ENCODE measurements at places on chromosomes 7 and 10.

DNA sequence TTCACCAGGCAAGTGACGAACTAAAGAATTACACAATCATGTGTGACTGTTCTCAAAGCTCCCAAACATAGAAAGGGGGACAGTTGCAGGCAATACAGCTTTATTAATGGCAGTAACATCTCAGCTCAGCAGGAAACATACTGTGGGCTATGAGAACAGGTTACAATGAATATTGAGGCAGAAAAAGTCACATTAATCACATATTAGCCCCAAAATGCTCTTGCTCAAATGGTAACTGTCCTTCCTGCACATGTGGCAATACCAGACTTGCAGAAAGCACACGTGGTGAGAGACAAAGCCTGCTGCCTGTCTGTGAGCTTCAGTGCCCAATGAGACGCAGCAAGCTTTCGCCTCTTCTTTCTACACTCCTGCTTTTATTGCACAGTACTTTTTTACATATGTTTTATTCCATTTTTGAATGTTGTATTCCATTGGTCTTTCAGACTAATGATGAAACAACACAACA, 104.9 kb upstream of the ACBD5 start:
- no peak for DNase-seq

GRCh38 chr10:71521504-71522441, 125.1 kb downstream of the CDH23 start:
- DNase-seq = no peak

DNA sequence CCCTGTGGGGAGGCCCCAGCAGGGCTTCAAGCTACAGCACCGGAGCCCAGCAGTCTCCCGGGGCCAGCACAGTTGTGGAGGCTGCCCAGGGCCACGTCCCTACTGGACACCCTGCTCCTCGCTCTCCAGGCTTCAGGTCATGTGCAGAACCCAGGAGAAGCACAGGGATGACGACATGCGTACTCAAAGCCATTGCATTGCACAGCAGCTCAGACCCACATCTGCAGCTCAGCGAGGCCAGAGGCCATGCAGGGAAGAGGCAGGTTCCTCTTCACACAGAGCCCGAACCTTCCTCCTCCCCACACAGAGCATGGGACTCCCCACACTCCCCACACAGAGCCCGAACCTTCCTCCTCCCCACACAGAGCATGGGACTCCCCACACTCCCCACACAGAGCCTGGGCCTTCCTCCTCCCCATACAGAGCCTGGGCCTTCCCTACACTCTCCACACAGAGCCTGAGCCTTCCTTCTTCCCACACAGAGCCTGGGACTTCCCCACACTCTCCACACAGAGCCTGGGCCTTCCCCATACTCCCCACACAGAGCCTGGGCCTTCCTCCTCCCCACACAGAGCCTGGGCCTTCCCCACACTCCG, 12.3 kb downstream of the CFAP46 start:
- DNase-seq = no peak

- no peak for DNase-seq
Observed at GRCh38 chr10:35226507-35226906, 99.9 kb downstream of the CREM start.

GRCh38 chr7:38339953-38340819, 66.8 kb upstream of the TARP start:
- no peak for DNase-seq

GRCh38 chr10:97518301-97519043, 19.7 kb downstream of the UBTD1 start:
- no peak for DNase-seq

DNA sequence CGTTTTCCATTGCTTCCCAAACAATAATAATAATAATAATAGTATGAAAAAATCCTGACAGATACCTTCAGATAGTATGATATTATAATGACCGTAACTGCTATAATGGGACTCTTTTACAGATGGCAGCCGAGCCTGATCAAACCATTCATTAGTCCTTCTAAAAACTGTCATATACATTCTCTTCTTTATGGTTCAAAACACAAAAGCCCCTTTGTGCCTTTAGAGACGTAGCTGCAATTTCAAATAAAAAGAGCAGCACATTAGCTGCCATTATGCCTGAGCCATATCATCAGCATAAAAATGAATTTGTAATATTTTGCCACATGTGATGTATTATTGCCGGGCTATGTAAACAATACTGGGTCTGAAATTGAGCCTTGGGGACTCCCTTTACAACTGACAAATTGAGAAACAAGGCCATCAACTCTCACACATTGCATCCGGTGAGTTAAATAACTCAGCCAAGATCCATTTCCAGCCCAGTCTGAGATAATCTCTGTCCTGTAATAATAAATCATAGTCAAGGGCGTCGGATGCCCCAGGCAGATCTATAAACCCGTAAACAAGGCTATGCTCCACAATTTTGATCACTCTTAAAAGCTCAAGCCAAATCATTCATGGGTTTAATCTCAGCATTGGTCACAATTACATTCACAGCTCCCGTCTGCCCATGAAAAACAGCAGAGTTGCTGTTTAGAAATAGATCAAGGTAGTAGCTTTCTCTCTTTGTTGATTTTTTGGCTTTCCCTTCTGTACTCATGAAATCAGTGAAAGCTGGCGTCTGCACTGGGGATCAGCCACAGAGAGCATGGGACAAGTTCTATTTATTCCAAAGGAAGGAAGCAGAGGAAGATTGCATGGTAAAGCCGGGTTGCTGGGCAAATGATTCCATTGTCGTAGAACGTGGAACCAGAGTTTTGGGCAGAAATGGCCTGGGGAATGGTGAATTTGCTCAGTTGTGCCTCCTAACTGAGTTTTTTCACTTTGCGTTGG, 150.1 kb upstream of the BMPER start:
- DNase-seq = no peak

DNA sequence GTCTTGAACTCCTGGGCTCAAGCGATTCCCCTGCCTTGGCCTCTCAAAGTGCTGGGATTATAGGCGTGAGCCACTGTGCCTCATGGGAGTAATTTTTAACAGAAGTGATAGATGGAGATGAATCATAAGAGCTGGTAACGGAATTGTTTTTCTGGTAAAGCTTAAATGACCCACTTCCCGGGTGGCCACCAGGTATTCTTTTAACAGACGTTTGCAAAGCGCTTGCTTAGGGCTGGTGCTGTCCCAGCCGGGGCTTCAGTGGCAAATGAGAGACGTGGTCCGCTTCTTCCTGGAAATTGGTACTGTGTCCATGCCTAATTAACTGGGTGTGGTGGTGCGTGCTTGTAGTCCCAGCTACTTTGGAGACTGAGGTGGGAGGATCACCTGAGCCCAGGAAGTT, 23.5 kb downstream of the CAMK1D start:
- DNase-seq = no peak

GRCh38 chr10:101759309-101760247, 16.3 kb downstream of the FGF8 start:
- no peak for DNase-seq

DNA sequence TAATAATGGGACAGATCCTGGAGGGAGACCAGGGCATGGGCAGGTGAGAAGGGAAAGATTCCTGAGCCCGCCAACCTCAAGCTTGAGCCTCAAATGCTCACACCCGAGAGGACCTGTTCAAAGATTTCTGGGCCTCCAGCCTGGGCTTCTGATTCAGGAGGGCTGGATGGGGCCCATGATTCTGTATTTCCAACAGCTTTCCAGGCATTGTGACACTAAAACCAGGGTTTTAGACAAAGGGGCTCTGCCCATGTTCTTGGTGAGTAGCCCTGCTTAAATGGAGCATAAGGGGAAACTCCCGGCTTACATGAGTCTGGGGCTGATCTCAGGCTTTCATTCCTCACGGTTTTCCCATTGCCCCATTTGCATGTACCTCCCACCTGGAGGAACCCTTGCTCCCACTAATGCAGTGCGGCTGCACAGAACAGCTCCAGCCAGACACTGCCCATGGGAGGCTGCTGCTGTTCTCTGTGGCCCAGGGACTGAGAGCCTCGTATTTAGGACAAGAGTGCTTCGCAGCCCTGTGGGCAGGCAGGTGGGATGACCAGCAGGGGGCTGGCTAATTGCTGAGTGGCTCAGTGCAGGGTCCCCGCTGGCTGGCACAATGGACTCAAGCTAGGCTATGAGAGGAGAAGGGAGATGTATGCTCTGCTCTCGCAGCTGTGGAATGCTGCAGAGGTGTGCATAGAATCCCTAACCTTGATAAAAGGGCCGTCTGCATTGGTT, 135.3 kb upstream of the COBL start:
- no peak for DNase-seq

DNA sequence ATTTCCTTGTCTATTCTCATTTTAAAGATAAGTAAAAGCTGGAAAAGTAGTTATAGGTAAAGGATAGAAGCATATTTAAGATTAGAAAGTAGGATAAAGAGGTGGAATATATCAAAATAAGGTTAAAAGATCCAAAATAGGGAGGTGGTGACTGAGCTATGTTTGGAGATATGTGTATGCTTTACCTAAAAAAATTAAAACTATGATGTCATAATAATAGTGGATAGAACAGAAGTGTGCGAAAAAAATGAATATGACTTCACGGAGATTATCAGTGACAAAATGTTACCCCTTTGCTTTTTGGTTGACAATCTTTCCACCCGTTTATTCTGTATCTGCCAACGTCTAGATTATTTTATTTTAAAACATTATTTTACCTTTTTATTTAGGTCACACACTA, 33.4 kb upstream of the FERD3L start:
- DNase-seq = no peak

DNA sequence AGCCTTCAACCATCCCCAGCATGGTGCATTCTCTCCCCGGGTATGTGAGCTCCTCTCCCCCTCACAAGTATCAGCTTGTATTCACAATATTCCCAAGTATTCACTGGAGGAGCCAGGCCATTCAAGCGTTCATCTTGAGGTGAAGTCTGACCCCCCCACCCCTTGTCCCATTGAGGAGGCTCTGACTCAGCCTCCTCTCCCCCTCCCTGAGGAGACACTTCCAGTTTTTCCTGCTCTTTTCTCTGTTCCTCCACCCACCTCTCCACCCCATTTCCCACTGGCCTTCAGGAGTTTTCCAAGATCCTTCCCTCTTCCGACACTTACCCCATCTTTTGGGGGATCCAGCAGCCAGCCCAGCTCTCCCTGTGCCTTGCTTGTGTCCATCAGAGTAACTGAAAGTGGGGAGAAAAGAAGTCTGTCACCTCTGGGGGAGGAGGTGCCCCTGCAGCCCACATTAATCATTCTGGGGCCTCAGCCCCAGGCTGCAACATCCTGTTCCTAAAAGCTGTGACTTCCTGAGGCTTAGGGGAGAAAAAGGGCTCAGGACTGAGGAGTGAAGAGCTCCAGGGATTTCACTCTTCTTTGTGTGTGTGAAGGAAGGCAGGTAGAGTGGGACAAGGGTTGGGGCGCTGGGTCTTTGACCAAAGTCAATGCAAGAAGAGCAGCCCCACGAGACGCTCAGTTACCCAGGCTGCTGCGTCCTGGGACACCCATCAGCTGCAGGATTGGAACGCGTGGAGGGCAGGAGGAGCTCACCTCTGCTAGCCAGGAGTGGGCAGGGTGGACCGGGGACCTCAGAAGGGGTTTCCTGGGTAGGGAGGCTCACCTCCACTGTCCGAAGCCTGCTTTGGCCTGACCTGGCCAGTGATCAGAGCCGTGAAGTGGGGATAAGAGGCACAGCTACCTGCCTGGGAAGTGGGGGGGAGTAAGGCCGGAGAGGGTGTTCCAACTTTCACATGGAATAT, 1.1 kb downstream of the EPHA1 start:
- no peak for DNase-seq

DNA sequence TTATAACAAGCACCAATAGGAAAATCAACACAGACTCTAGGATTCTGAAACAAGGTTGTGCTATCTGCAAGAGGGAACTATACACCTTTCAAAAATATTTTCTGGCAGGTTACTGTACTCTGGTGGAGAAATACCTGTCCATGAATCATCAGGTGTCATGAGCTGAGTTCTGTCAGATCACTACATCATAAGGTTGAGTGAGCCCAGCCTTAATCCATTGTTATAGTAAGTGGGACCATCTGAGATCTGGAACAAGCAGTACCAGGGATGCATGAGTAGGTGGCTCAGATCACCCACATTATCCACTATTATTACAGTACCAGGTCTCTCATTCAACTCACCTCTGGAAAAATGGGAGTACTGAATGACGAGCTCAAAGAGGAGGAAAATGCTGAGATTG, 212.4 kb downstream of the DGKI start:
- DNase-seq = no peak

DNA sequence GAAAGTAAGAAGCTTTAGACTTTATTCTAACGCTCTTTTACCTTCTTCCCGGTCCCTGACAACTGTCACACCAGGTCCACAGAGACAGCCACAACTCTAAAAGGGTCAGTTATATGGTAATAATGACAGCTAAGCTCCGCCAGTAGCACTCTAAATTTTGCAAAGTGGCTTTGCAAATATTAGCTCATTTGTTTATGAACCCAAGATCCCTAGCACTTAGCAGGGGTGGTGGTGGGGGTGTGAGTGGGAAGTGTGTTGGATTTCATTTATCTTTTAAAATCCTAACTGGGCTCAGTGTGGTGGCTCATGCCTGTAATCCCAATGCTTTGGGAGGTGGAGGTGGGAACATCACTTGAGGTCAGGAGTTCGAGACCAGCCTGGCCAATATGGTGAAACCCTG, 34.8 kb upstream of the SDK1 start:
- DNase-seq = no peak

DNA sequence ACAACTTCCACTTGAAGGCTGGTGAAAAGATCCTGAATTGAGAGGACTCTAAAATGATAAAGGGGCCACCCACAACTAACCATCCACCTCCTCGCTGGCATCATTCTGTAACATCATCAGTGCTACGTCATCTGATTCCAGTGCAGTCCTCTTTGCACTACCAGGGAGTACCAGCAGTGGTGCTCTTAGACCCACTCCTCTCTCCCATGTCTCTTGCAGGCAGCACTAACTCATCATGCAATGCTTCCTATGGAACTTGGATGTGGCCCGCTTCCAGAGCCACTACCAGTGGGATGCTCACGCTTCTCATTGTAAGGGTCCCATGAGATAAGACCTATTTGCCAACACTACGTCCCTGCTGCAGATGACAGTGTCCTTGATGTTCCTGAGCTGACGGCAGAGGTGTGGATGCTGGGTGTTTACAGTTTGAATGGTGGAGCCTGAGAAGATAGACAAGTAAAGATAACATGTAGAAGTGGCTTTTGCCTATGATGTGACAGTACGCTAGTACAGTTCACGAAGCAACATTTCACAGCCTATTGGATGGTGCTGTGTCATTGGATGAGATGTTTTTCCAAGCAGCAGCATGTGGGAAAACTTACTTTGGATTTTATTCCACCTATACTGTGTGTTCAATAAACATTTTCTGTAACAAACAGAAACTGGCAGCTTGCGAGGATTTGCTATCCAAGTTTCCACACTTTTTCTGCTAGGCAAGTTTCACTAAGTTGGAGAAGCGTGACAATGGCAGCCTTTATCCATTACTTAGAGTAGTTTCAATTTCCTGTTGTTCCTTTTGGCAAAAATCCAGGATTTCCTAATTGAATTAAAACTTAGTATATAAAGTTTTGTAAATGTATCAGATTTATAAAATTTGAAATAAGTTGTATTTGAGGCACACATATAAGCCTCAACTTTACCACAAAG, 35.8 kb upstream of the COBL start:
- DNase-seq = no peak
